ENCODE measurements at places on chromosomes 1 and 21.

GRCh38 chr1:4052657-4053056, 152.6 kb upstream of the C1orf174 start:
- no peak for DNase-seq

DNA sequence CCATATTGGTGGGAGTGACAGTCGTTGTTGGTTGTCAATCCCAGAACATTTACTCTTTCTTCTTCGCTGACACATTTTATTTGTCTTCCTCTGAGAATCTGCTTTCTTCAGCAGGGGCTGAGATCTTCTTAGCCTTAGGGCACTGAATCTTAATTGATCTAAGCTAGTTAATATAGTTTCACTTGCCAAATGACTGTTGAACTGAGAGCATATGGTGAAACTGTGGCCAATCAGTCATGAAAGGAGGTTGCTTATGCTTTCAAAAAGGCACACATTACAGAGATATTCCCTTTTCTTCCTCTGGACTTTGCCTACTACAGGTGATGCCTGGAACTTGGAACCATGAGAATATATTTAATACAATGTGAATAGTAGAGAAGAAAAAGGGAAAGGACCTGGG, 60.0 kb upstream of the KIAA0040 start:
- no peak for DNase-seq

DNA sequence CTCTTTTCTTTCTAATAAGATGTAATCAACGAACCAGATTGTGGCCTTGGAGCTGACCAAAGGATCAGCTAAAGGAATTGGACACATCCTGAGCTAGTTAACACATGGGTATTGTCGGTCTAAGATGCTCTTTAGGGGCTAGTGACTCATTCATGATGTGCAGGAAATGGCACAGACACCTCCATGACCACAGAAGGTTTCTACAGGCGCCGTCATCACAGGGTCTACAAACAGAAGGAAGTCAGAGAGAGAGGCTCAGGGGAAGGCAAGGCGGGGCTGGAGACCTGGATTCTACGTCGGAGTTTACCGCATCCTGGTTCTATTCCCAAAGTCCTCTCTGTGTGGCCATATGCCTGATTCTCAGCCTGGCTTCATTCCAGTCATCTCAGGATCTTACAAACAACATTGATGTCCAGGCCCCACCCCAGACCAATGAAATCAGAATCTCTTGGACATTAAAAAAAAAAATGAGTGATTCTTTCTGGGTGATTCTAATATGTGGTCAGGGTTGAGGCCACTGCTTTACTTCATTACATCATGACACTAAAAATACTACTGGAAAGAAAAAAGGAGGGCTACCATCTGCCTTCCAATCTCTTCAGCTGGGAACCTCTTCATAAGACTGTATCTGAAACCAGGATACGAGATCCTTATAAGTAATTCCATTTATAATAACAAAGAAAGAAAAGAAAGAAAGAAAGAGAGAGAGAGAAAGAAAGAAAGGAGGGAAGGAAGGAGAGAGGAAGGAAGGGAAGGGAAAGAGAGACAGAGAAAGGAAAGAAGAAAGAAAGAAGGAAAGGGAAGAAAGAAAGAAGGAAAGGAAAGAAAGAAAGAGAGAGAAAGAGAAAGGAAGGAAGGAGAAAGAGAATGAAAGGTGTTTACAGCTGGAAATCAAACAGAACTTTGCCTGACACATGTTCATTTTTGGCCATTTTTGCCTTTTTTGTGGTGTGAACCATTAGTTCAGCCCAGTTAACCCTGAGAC, 11.6 kb upstream of the KCNJ15 start:
- peak; percentile 62 for DNase-seq

DNA sequence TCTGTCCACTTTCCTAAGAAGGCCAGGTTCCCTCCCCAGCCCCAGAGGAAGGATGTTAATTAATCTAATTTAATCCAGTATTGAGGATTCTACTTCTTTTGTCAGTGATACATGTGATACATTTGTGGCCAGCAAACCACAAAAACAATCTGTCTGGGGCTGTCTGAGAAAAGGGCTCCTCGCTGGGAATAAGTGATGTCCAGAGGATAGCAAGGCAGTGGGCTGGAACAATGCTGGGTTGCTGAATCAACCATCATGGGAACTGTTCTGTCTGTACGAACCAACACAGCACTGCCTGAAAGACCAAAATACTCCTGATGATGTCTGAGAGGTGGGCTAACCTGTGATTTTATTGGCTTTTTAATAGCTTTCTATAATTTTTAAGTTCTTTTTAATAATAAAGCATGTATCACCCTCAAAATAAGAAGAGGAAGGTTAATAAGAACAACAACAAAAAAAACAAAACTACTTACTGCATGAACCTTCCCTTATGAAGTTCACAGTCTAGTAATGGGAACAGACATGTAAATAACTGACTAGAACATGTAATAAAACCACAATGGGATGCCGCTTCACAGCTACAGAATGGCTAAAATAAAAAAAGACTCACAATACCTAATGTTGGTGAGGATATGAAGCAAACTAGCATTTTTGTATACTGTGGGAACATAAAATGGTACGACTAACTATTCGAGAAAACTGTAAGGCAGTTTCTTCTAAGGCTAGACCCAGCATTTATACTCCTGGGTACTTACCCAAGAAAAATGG, 11.4 kb upstream of the ADAR start:
- no peak for DNase-seq

DNA sequence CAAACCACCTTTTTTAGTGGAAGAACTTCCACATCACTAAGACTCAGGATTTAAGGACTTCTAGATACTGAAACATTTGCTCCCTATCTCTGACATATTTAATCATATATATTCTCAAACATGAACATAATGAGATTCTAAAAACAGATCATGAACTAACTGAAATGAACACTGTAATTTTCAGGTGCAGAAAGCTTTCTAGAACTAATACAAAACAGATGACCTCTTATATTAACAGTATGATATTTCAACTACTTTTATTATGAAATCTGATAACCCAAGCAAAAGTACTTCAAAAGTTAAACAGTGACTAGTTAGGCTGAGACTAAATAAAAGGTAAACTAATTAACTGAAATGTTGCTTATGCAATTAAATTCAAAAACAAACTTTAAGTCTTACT, 157.5 kb downstream of the COP1 start:
- DNase-seq, result no peak

DNA sequence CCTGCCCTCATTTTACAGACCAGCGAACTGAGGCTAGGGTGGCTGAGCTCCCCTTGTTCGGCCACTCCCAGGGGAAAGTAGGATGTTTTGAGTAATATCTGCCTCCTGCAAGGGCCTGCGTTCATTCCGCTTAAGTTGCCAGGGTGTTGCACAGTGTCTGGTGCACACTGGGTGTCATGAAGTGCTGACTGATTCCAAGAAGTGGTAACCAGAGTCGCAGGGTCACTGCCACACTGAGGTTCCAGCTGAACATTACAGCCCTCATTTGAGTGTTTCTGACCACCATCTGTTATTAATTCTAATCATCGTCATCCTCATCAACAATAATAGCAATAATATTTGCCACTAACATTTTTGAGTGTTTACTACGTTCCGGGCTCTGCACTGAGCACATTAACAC, 250.6 kb downstream of the KAZN start:
- DNase-seq, result no peak

DNA sequence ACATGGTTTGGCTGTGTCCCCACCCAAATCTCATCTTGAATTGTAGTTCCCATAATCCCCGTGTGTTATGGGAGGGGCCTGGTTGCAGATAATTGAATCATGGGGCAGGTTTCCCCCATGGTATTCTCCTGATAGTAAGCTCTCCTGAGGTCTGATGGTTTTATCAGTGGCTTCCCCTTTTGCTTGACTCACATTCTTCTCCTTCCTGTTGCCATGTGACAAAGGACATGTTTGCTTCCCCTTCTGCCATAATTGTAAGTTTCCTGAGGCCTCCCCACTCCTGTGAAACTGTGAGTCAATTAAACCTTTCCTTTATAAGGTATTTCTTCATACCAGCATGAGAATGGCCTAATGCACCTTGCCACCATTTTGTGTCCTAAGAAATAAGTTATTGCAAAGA, 415.0 kb downstream of the COL11A1 start:
- no peak for DNase-seq

DNA sequence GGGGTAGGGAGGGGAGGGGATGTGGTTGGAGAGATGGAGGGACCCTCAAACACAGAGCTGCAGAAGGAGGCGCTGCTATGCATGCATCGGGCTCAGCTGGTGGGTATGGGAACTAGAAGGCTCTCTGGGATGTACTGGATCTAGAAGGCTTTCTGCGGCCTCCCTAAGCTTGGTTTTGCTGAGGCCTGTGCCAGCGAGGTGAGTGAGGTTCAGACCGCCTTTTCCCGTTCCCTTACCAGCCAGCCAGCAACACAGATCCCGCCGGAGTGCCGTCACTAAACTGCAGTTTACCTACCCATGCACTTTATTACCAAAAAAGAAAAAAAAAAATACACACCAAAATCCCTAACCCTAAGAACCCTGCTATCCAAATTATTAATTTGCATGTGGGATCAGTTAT, 180.2 kb downstream of the PRDM16 start:
- no peak for DNase-seq
